Glomerular endothelial cell (primary cell): ENCODE measurements at places on chromosomes 6 and 20.

DNA sequence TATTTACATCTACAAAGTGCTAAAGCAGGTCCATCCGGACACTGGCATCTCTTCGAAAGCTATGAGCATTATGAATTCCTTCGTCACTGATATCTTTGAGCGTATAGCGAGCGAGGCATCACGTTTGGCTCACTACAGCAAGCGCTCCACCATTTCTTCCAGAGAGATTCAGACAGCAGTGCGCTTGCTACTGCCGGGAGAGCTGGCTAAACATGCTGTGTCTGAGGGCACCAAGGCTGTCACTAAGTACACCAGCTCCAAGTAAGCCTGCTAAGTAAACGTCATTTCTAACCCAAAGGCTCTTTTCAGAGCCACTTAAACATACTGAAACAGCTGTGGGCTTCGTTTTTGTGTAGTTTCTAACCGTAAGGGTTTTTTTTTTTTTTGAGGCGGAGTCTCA, 27.5 kb upstream of the SLC17A4 start:
- no peak for DNase-seq

DNA sequence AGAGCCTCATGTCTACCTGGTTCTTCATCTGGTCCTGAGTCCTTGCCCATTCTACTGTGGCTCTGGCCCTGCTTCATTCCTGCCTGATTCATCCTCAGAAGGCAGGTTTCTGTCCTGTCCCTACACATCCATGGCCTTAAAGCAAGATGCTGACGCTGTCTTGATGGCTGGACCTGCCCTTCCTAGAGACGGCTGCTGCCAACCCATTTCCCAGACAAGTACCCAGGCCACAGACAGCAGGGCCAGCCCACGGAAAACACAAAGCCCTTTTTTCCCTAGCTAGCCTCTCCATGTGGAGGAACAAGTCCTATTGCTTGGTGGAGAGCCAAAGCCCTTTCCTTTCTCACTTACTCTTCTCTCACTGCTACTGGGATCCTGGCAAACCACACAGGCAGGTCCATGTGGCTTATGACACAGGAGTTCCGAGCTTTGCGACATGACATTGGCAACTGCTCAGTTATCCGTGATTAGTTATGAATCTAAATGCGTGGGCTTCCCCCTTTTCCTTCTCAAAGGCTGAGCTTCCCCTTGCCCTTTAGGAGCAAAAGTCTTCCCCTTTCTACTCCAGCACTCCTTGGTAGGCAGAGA, 72.9 kb downstream of the SLC22A3 start:
- no peak for DNase-seq

GRCh38 chr6:27492631-27493190, 19.8 kb upstream of the ZNF184 start:
- no peak for DNase-seq

DNA sequence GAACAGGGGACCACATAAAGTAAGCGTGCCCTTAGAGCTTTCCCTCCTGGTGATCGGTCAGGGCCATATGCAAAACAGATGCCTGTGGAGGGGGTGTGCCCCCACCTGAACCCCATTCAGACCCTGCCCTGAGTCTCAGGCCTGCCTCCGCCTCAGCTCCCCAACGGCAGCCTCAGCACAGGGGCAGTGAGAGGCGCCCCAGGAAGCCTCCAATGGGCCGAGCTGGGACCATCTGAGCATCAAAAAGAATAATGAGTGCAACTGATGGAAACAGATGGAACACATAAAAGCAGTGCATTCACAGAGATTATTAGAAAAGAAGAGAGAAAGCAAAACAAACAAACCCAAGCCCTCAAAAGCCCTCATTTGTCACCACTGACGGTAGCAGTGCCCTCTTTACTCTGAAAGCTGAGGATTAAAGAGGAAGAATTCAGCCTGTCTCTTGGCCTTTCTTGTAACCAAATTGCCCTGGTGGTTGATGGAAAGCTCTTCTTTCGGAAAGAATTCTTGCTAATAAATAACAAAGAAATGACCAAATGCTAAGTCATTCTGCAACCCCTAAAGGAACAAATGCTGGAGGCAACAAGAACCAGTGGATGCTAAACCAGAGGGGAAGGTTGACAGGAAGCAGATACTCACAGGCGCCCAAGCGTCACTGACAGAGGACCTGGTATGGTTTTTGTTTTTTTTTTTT, 6.8 kb downstream of the ADISSP start:
- no peak for DNase-seq

DNA sequence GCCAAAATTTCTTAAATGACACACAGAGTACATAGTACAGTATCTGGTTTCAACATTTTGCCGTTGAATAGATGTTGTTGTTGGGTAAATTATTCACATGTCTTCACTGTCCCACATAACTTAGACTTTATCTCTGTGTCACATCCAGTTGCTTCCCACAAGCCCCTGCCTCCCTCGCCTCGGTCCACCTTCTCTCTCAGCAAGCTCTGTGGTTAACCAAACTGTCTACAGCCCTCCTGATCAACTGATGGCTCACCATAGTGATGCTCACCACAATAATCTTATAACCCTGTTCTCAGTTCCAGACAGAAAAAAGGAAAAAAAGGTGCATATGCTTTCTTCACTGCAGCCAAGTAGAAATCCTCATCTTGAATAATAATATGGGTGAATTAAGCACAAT, 23.0 kb downstream of the IL17F start:
- DNase-seq: no peak

GRCh38 chr6:63742060-63742459, 106.5 kb downstream of the PHF3 start:
- no peak for DNase-seq

GRCh38 chr6:24658573-24659560, 7.8 kb downstream of the TDP2 start:
- DNase-seq: no peak

GRCh38 chr6:18823782-18824386, 436.7 kb downstream of the RNF144B start:
- DNase-seq: no peak
